Psoas muscle (tissue), 8 donors: ENCODE measurements at places on chromosomes 4 and X. TPM values are rescaled to one million over a fixed set of nuclear protein-coding genes. Genes with fewer than 3 reads are reported as not detected.
A peak's percentile ranks its signal among the peaks of the same experiment; 100 is the strongest.

GRCh38 chrX:22445880-22446279, 173.2 kb downstream of the CBLL2 start:
- no peaks in the 10 kb centered on the region for H3K4me1 ChIP-seq
- H3K4me3 ChIP-seq: no peak overlapping the region
- no peak for DNase-seq
- no peaks in the 10 kb centered on the region for H3K36me3 ChIP-seq

- H3K27ac ChIP-seq: no peak overlapping the region
- no peaks in the 10 kb centered on the region for H3K36me3 ChIP-seq
- DNase-seq: no peak
- H3K27me3 ChIP-seq: no peaks in the 10 kb centered on the region
- H3K4me1 ChIP-seq: no peaks in the 10 kb centered on the region
- H3K4me3 ChIP-seq: no peak overlapping the region
These were observed 10.7 kb downstream of the GPRIN3 start for GRCh38 chr4:89296896-89297295.

DNA sequence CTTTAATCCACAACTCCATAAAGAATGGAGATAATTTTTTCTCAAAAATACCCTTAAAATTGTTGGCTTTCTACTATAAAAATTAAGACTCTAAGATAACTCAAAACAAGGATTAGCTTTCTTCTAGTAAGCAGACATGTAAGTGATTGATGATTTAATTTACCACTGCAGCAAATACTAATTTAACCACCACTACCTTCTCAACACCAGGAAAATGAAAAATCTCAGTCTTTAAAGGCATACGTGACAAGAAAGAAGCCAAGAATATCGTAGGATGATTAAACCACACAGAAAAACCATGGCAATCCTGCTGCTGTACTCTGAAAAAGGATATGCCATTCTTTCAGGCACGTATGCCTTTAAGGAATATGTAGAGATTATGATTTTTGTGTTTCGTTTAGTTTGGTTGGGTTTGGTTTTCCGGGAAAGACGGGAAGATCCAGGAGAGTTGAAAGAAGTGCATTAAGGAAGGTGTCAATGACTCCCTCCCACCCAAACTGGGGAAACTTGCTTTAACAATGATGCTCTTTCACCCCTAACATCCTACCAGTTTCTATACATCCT, 881 bp downstream of the LRCH2 start:
- H3K27me3 ChIP-seq: no peaks in the 10 kb centered on the region
- H3K27ac ChIP-seq: no peak overlapping the region
- no peaks in the 10 kb centered on the region for H3K36me3 ChIP-seq
- no peaks in the 10 kb centered on the region for H3K4me1 ChIP-seq
- H3K4me3 ChIP-seq: peak overlapping the region; percentile 57

Gene PPP2R2C
- total RNA-seq: 1.2 TPM

Gene FAM184B
- total RNA-seq: 1.1 TPM

Gene SERTM2
- 0.10 TPM for total RNA-seq

Gene GDPD2
- total RNA-seq: not detected

Gene SAGE1
- not detected for total RNA-seq

Gene CITED1
- total RNA-seq: not detected

Gene TBX22
- total RNA-seq: not detected
